Activated T-helper 1 cell treated with anti-CD3 and anti-CD28 coated beads, Interleukin-12 subunit alpha, Interleukin-12 subunit beta, Interleukin-2, Interleukin-4 antibody, amounts not matched to agents 30 ng/mL and 10 ng/mL and 1 ng/mL, durations not matched to agents 14 hours and 24 hours and 36 hours (primary cell): ENCODE measurements at places on chromosomes 2 and 18.

GRCh38 chr2:156702541-156702940, 266.4 kb downstream of the GPD2 start:
- H3K4me1 ChIP-seq, result no peaks in the 10 kb centered on the region
- peaks cover 12% of the 10 kb centered on the region for H3K27me3 ChIP-seq
- H3K36me3 ChIP-seq, result no peaks in the 10 kb centered on the region
- H3K27ac ChIP-seq, result no peak overlapping the region
- H3K4me3 ChIP-seq, result no peak overlapping the region

DNA sequence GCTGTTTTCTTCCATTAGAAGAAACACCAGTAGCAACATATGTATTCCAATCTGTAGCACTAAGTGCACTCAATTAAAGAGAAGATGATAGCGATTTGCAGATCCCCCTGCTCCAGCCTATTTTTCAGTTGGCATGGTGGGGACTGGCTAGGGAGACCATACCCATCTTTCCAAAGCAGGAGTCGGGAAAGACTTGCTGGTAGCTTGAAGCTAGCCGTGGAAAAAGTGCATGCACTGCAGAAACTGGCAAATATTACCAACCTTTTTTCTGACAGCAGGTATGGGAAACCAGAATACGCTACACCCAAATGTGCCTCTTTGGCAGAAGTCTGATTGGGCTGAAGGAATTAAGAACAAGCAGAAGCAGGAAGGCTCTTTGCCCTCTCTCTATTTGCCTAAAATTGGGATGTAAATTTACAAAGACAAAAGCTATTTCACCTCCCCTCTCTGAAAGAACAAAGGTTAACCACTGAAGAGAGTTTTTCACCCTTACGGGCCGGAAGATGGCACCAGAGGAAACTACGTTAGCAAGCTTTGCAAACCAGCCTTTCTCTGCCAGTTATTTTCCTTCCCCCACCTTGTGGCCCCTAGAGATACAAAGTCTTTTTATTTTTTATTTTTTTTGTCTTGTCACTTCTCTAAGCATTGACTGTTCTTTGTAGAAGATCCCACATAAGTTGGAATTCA, 273.1 kb downstream of the DLGAP1 start:
- H3K27me3 ChIP-seq, result no peaks in the 10 kb centered on the region
- H3K27ac ChIP-seq, result no peak overlapping the region
- H3K4me1 ChIP-seq, result no peaks in the 10 kb centered on the region
- H3K36me3 ChIP-seq, result no peaks in the 10 kb centered on the region

DNA sequence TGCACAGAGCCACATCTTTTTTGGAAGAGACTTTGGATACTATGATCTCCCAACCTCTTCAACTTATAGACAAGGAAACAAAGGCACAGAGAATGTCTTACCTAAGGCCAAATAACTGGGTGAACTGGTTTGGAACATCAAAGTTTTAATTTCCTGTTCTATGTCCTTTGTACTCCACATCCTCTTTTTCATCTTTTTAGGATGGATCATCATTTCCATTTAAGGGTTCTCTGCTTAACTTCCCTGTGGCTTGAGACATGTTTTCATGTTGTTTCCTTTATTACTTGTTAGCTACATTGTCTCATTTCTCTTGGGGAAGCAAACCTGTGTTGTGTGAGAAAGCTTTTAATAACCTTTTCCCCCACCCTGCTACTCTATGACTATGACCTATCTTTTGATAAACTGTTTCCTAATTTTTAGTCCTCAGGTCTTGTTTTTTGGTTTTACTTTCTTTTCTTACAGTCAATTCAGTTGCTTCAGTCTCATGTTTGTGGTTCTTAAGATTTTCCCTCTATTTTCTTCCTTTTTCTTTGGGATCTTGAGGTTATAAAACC, 22.5 kb upstream of the RMND5A start:
- no peak for DNase-seq
- H3K4me3 ChIP-seq, result no peak overlapping the region
- H3K36me3 ChIP-seq, result peaks cover 7% of the 10 kb centered on the region
- peaks cover 10% of the 10 kb centered on the region for H3K4me1 ChIP-seq
- H3K27me3 ChIP-seq, result peaks cover 2% of the 10 kb centered on the region

DNA sequence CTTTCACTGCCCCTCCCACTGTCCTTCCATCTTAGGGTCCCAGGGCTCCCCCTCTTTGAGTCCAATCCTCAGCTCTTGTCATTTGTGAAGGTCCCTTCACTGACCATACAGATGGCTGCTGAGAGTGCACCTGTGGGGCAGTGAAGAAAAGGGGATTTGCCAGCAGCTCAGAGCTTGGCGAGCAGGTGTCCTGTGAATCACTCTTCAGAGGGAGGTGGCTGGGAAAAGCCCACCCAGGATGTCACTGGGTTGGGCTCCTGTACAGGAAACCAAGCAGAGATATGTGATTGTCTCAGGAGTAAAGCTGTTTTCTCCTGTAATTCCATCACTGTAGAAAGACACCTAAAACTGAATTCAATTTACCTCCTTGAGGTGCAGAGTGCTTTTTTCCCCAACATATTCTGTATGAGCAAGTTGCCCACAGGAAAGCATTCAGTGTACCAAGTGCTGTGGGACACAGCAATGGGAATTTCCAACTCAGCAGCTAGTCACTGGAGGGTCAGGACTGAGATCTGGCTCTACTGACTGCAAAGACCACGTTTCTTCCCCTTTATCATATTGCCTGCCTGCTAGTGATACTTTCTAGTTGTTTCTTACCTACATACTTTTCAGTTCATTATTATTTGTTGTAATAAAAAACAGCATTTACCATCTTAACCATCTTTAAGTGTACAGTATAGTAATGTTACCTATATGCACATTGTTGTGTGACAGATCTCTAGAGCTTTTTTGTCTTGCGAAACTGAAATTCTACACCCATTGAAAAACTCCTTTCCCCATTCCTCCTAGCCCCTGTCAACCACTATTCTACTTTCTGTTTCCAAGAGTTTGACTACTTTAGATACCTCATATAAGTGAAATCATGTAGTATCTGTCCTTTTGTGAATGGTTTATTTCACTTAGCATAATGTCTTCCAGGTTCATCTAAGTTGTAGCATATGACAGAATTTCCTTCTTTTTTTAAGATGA, 239.1 kb downstream of the TSN start:
- H3K27me3 ChIP-seq, result no peaks in the 10 kb centered on the region
- H3K4me3 ChIP-seq, result no peak overlapping the region

DNA sequence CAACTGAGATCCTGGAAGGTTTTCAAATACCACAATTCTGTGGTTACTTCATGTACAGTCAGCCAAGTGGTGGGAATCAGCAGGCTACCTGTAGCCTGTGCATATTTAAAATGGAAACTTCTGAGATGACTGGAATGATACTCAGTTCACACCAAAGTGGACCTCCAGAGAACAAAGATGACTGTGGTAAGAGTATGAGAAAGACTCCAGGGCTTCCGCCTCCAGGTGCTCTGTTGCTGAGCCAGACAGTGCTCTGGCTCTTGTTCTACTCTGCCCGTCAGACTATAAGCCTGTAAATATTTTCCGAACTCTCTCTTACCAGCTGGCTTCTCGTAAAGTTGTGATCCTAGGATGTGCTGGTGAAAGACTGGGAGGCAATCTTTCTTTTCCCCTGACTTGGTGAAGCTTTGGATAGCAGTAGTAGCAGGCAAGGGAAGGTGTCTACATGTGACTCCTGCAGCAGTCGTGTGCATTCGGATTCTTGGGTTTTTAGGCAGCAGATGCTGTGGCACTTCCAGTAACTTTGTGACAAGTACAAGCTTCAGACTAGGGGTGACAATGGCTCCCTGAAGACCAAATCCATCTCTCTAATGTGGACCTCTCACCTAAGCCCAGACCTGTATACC, 23.1 kb downstream of the ST3GAL5 start:
- peaks cover 34% of the 10 kb centered on the region for H3K36me3 ChIP-seq
- H3K27me3 ChIP-seq, result no peaks in the 10 kb centered on the region

GRCh38 chr2:191274413-191274815, 29.2 kb downstream of the MYO1B start:
- no peak overlapping the region for H3K4me3 ChIP-seq
- no peak for DNase-seq
- H3K4me1 ChIP-seq, result no peaks in the 10 kb centered on the region

- peak overlapping the region; percentile 24 for H3K4me3 ChIP-seq
- no peaks in the 10 kb centered on the region for H3K27me3 ChIP-seq
- peak; percentile 9 for DNase-seq
- H3K27ac ChIP-seq, result no peak overlapping the region
Measured at GRCh38 chr18:5058768-5059695, 138.0 kb downstream of the AKAIN1 start.

GRCh38 chr2:190707726-190708125, 58.8 kb downstream of the NAB1 start:
- H3K4me1 ChIP-seq, result peaks cover 19% of the 10 kb centered on the region
- peak overlapping the region; percentile 40 for H3K27ac ChIP-seq

DNA sequence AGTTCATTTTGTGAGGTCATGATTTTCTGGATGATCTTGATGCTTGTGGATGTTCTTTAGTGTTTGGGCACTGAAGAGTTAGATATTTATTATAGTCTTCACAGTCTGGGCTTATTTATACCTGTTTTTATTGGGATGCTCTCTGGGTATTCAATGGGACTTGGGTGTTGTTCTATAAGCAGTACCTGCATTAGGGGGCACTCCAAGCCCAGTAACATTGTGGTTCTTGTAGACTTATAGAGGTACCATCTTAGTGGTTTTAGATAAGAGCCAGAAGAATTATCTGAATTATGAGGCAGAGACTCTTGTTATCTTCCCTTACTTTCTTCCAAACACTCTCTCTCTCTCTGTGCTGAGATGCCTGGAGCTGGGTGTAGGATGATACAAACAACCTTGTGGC, 470.0 kb downstream of the PIK3C3 start:
- H3K4me3 ChIP-seq, result no peak overlapping the region
- no peaks in the 10 kb centered on the region for H3K27me3 ChIP-seq
- DNase-seq, result no peak
- H3K4me1 ChIP-seq, result no peaks in the 10 kb centered on the region
- no peak overlapping the region for H3K27ac ChIP-seq

DNA sequence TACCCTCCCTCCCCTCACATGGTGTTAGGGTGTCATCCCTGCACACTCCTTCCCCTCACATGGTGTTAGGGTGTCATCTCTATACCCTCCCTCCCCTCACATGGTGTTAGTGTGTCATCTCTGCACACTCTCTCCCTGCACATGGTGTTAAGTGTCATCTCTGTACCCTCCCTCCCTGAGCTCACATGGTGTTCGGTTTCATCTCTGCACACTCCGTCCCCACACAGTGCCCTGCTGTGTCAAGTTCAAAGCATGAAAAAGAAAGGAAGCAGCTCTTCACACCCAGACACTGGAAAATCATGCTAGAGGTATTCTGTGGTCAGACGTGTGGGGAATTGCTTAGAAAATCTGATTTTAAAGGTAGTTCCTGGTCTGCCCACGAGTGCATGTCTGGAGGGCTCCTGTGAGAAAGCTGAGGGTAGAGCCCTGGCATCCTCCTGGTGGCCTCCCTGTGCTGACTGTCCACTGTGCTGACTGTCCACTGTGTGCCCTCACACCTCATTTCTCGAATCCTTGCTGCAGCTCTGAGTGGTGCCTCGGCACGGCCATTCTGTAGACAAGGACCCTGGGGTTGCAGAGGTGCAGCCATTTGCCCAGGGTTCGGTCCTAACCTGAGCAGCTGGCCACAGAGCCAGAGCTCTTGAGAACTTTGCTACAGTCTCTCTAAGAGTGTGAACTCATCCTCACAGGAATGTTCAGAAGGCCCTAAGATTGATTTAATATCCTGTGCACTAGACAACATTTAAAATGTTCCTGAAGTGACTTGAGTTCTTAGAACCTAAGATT, 69.1 kb upstream of the NFATC1 start:
- no peak for DNase-seq
- H3K27me3 ChIP-seq, result no peaks in the 10 kb centered on the region
- no peak overlapping the region for H3K27ac ChIP-seq
- H3K4me1 ChIP-seq, result peaks cover 5% of the 10 kb centered on the region

- no peak overlapping the region for H3K4me3 ChIP-seq
- H3K27ac ChIP-seq, result no peak overlapping the region
- DNase-seq, result no peak
- H3K27me3 ChIP-seq, result peaks cover 9% of the 10 kb centered on the region
Measured at GRCh38 chr18:58005885-58006523, 38.0 kb upstream of the NEDD4L start.

DNA sequence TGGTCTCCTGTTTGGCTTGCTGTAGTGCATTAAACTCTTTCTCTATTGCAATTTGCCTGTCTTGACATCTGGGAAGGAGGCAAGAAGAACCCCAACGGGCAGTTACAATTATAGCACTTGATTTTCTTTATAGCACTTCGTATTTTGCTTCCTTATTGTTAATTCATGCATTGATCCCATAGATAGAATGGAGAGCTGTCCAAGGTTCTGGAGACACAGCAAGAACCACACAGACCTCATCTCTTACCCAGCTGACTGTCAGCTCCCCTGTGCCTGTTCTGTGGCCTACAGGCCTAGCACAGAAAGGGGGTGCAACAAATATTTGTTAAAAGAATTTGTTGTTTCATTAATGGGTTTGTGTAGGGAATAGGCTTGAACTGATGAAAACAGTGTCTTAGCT, 194.3 kb downstream of the GALNT1 start:
- no peak for DNase-seq
- no peak overlapping the region for H3K27ac ChIP-seq
- H3K36me3 ChIP-seq, result no peaks in the 10 kb centered on the region
- no peak overlapping the region for H3K4me3 ChIP-seq

DNA sequence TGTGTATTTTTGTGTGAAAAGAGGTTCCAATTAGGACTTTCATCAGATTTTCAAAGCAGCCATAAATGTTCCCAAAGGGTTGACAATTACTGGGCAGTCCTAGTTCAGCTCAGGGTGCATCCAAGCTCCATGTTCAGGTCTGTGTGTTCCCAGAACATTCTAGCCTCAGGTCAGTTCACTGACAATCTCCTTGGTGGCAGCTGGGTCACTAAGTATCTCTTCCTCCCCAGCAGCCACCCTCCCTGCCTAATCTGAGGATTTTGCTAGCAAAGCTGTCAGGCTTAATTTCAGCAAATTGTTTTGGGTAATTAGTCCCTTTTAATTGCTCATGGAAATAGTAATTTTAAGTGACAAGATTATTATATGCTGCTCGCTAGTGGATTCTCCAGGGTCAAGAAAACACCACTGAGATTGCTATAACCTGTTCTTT, 29.8 kb downstream of the UPP2 start:
- no peak overlapping the region for H3K27ac ChIP-seq
- H3K27me3 ChIP-seq, result peaks cover 4% of the 10 kb centered on the region
- H3K4me3 ChIP-seq, result no peak overlapping the region
- H3K36me3 ChIP-seq, result no peaks in the 10 kb centered on the region
- H3K4me1 ChIP-seq, result no peaks in the 10 kb centered on the region

DNA sequence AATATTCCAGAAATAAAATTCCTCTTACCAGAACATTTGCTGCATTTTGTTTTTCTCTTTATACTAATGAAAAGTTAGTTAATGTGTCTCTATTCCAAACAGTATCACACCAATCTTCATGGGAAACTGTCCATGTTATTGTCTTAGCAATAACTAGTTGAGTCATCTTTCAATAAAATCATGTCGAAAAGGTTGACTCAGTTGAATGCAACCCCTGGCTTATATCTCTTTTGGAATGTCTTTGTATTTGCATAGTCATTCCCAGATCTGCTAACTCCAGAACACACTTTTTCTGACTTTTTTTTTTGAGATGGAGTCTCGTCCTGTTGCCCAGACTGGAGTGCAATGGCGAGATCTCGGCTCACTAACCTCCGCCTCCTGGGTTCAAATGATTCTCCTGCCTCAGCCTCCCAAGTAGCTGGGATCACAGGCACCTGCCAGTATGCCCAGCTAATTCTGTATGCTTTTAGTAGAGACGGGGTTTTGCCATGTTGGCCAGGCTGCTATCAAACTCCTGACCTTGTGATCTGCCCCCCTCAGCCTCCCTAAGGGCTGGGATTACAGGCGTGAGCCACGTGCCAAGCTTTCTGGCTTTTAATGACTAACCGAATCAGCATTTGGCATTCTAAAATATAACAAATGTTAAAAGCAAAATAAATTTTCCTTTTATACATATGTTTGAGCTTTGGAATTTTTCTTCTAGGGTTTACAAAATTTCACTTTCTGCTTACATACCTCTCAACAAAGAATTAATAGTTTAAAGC, 133.2 kb upstream of the GULP1 start:
- no peak overlapping the region for H3K27ac ChIP-seq
- no peak overlapping the region for H3K4me3 ChIP-seq
- H3K4me1 ChIP-seq, result no peaks in the 10 kb centered on the region
- H3K27me3 ChIP-seq, result no peaks in the 10 kb centered on the region
